ENCODE measurements at places on chromosomes 1 and 21. TPM values are rescaled to one million over a fixed set of nuclear protein-coding genes. Genes with fewer than 3 reads are reported as not detected.

Gene LDLRAD1
- total RNA-seq, result 1.2 TPM

GRCh38 chr21:28783641-28784185 is 209.0 kb downstream of the LTN1 start:
- DNase-seq, result no peak

- DNase-seq, result no peak
Measured at GRCh38 chr21:41752231-41752681, 14.6 kb downstream of the RIPK4 start.

DNA sequence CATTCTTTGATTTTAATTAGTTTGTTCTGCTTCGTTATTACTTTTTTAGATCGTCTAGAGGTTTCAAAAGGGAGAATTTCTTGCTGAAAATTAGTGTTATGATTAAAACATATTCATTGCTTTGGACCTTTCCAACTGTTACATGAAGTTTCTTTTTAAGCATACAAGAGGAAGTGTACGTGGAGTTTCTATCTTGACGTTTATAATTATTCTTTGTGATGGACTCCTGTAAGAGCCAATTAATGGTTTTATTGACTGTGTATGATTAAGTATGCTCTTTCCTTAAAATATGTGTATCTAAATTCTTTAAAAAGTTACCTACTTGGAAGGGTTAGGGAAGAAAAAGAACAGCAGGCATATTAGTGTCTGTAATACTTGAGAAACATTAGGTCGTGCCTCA is 37.8 kb downstream of the SPEN start:
- no peak for DNase-seq

GRCh38 chr1:225119307-225119706 is 189.8 kb downstream of the DNAH14 start:
- no peak for DNase-seq

- DNase-seq, result no peak
Measured at GRCh38 chr1:3003039-3003940, 18.0 kb upstream of the ACTRT2 start.

DNA sequence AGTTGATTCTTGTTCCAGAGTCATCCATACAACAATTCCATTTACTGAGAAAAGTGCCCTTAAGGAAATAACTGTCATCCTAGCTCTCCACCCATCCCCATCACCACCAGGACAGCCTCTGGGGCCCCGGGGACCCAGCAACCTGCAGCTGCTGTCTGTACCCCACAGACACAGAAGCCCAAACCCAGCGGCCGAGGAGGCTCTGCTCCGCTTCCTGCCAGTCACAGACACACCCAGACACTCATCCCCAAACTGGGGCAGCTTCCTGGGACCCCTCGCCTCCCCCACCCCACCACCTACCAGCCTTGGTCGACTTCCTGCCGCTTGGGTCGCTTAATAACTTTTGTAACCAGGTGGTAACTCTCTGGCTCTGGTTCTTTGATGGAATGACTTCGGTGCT is 121.6 kb upstream of the SLC25A33 start:
- DNase-seq, result no peak

DNA sequence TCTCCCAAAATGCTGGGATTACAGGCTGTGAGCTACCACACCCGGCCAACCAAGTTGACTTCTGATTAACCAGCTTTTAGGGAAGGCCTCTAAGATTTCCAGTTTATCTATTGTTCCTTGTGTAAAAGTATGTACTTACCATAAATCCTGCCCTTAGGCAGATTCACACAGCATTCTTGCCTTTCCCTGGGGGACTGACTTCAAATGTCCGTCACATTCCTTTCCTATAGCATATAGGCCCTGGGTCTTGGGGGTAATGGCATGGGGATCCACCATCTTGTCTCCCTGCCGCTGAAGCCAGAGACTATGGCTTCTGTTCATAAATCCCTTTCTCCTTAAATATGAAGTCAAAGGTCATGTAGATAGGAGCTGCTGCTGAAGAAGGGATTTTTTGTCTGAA is 872 bp upstream of the PINK1 start:
- DNase-seq, result no peak

DNA sequence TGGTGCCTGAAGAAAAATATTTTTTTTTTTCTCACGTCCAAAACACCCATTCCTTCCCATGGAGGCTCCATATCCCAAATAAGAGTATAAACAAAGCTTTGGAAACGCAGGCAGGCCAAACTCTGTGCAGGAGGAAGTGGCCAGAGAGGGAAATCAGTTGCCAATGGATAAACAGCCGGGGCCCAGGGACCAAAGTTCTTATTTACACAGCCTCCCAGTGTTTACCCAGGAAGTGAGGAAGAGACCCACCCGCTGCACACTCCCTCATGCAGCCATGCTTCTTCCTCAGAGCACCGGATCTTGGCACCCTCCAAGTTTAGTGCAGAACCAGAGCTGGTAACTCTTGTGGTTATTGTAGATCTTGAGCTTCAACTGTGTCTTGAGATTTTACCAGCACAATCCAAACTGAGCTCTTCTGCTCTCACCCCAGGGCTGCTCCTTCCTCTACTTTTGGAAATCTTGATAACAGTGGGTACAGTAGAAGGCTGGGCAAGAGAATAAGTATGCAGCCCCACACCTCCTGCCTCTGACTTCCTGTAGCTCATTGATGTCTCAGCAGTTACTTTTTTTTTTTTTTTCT is 14.2 kb downstream of the MARCKSL1 start:
- DNase-seq, result no peak

GRCh38 chr1:191912517-191912916 is 245.7 kb upstream of the RGS18 start:
- DNase-seq, result no peak

DNA sequence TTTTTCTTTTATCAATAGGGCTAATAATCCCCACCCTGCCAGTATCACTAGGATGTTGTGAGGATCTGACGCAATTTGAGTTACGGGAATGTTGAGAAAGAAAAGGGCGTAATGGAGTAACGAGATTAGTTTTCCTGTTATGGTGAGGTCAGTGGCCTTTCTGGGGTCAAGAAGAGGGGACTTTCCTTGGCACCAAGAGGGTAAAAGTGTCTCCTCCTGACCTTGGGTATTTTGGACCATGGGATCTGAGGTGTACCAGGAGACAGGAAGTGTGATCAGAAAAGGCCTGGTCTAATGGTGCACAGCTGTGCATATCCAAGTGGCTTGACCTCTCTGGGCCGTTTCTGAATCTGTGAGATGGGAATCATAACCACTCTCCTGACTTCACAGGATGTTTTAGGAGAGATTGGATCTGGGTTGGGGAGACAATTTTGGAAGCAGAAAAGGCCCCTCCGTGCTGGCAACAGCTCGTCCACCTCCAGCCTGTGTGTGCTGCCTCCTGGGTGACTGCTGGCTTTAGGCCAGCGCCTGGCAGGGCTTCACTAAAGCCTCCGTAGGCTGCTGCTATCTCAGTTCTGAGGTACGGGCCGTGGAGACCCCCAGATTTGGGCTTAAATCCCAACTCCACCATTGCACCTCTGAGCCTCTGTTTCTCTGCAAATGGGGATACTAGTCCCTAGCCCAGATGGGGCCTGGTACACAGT is 37.1 kb downstream of the ALPL start:
- no peak for DNase-seq
